Globus pallidus (tissue), 1 donor: ENCODE measurements at places on chromosomes 6 and 20.

DNA sequence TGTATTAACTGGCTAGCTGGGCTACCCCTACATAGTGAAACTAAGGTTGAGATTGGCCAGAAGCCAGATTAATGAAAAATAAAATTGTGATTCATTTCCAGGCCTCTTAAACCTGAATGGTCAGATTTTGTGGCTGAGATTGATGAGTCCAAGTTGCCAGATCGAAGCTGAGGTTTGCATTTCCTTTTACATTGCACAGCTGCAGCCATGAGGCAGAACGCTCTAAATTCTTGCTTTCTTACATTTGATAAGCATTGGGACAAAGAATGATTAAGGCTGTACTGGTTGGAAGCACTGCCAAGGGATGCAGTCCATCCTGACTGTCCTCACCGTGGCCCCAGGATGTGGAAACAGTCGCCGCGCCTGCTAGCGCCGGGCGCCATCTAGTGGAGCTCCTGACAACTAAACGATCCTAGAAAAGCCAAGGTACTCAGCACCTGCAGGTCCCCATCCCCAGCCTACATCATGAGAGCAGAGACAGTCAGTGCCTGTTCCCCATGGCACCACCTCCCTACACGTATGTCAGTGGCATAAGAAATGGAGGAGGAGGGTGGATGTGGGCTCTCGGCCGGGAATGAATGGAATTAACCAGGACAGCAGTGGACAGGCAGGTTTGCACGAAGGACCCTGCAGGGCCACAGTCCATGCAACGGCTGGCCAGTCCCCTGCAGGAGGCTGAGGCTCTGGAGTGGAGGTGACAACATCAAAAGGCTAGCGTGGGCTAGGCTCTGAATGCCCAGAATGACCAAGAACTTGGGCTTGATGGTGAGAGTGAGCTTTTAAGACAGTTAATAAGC is 19.0 kb downstream of the PXDC1 start:
- peak; percentile 79 for DNase-seq

- DNase-seq, result peak; percentile 92
Observed at GRCh38 chr20:2101865-2102584, 398 bp downstream of the STK35 start.

DNA sequence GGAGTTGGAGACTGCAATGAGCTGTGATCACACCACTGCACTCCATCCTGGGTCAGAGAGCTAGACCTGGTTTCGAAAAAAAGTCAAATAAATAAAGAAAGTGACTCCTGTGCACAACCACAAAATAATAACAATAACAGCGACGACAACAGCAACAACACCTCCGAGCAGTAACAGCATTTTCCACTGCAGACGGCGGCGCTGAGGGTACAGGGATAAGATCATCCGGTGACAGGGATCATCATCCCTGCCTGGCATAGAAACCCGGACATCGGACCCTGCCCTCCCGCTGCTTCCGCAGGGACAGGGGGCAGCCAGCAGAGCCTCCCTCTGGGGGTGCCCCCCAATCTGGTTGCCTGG is 11.5 kb downstream of the SRXN1 start:
- DNase-seq, result no peak

DNA sequence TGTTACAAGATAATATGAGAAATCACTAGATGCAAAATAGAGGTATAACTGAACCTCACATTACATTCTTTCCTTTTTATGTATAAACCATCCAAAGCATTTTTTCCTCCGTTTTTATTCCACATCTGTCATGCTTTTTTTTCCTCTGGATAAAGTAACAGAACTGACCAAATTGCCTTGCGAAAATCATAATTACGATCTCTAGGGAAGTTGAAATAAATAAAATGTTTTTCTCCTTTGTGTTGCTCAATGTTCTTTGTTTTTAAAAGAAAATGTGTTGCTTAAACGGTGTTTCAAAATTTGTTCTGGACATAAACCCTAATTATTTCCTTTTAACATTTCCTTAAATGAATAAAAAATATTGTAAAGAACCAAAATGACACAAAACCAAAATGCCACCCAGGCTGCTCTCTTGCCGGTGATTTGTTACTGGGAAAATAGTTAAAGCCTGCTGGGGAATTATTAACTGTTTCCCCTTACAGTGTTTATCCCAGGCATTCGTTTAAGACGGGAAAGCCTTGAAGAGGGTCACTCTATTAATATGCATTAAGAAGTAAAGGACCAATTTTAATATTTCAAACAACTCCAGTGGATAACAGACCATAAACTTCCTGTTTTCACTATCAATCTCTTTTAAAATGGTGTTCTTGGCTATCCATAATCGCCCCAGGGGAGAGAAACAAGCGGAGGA is 1.7 kb upstream of the ADGRB3 start:
- DNase-seq, result peak; percentile 28

DNA sequence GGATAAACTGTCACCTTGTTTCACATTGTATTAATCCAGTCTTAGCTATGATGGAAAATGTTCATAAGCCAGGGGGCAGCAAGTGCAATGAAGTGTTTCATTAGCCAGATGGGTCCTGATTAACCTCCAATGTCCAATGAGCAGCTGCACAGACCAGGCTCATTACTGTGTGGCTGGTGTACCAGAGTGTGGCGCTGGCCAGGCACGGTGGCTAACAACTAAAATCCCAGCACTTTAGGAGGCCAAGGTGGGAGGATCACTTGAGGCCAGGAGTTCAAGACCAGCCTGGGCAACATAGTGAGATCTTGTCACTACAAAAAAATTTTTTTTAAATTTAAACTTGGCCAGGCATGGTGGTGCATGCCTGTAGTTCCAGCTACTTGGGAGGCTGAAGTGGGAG is 201.7 kb upstream of the FOXQ1 start:
- DNase-seq, result peak; percentile 16

- no peak for DNase-seq
Observed at GRCh38 chr6:149190224-149190831, 127.2 kb upstream of the TAB2 start.

GRCh38 chr6:107796156-107796555 is 28.0 kb downstream of the SCML4 start:
- no peak for DNase-seq

DNA sequence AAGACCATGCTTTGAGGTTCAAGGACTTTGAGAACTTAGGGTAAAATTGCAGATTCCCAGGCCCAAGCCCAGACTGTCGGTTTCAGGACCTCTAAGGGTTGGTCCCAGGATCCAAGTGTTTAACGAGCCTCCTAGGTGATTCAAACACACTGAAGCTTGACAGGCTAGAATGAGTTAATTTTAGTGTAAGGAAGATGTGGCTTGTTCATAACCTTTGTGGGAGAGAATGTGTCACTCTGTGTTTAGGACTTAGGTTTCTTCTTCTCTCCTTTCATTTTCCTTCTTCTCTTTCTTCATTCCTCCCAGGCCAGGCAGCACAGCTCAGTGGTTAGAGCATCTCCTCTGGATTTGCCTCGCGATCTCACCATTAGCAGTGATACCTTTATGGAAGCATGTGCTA is 104.8 kb upstream of the KCNG1 start:
- DNase-seq, result no peak

- peak; percentile 47 for DNase-seq
Observed at GRCh38 chr6:148999929-149000468, 253.2 kb downstream of the UST start.

- DNase-seq, result no peak
Observed at GRCh38 chr6:39347906-39348585, 25.5 kb upstream of the KCNK16 start.
